ENCODE measurements at places on chromosomes 16 and 17.

GRCh38 chr16:84043486-84044117, 1.0 kb upstream of the SLC38A8 start:
- no peak for DNase-seq

DNA sequence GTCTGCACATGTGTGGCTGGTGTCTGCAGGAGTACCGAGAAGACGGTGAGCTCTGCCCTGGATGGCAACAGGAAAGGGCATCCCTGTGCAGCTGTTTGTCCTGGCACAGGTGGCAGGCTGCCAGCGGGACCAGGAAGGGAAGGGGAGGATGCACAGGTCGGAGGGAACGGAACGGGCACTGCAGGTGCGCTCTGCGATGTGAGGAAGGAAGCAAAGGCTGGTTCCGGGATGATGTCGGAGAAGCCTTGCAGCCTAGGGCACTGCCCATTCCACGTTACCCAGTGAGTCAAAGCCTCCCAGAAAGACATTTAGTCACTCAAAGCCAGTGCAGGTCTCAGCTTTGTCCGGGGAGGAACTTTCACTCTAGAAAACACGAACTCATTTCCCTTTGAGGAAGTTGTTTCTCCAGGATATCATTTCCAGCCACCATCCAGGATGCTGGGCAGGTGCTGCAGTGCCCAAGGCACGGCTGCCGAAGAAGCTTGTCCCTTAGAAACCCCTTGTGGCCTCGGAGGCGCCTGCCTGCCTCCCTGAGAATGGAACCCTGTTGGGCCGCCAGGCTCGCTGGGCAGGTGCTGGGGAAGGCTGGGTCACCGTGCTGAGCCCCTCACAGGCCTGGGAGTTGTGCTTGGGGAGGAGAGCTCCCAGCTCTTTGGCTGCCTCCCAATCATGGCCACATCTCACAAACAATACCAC, 4.5 kb upstream of the TMEM235 start:
- no peak for DNase-seq

GRCh38 chr17:1197781-1198490, 18.2 kb upstream of the ABR start:
- DNase-seq: no peak

DNA sequence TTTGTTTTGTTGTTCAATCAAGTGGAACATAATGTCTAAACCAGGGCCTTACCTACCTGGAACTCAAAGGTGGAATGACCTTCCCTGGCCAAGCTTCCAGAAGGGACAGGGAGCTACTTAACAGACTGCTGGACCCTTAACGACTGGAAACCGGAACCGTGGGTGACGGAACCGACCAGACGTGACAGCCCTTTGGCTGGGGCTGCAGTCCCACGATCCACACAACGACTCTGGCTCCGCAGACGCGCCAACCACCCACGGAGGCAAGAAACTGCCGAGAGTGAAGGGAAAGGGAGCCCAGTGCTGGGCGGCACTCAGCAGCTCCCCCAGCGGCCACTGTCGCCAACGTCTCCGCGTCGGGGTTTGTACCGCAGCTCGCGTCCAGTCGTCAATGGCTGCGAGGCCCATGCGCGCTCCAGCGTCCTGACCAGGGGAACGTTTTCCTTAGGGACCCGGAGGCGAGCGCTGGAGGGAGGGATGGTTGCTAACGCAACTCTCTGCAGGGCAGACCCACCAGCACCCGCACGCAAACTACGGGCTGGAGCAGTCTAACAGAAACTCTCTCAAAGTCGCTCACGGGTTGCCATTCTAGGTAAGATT, 5.5 kb upstream of the KIF22 start:
- peak; percentile 12 for DNase-seq

DNA sequence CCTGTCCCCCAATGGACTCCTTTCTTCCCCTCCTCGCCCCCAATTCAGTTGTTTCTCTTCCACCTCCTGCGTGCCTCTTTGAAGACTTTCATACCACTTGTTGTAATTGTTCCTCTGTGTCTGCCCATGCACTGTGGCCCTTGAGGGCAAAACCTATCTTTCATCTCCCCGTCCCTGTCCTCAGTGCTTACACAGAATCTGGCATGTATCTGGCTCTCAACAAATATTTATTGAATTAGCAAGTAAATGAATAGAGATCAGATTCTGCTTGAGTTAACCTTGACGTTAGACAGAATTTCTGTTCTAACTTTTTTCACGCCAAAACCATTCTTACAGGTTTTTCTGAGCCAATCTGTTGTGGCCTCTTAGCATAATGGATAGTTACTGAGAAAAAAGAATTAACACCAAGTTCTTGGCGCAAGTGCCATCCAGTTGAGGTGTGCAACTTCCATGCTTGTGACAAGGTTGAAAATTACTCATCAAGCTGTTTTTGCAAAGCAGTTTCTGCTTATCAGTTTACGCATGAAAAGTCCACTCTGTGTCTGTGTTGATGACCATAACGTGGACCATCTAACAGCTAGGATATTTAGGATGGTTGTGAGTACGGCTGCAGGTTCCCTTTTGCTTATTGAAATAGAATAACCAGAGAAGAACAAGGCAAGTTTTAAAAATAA, 215.1 kb downstream of the PRKCA start:
- DNase-seq: no peak

GRCh38 chr16:6018848-6019489, 921.4 kb upstream of the EEF2KMT start:
- DNase-seq: no peak

GRCh38 chr17:68357886-68358285, 66.6 kb downstream of the ARSG start:
- no peak for DNase-seq

- no peak for DNase-seq
Observed at GRCh38 chr17:80594431-80595269, 50.0 kb downstream of the RPTOR start.

- DNase-seq: no peak
Observed at GRCh38 chr16:23249830-23250229, 52.3 kb upstream of the SCNN1B start.

- no peak for DNase-seq
Observed at GRCh38 chr16:69845181-69845580, 83.0 kb downstream of the WWP2 start.

DNA sequence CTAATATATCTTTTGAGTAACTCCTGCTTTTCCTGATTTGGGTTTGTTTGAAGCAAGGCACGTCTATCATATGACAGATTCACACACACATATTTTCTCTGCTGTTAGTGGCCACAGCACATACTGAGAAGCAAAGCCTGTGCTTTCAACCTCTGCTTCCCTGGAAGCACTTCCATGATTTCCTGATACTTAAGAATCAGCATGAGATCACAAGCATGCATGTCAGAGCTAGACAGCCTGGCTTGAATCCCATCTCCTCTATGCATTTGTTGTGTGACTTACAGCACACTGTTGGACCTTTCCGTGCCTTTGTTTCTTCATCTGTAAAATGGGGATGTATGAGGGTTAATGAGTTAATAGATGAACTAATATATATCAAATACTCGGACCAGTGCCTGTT, 151.1 kb upstream of the NOL11 start:
- DNase-seq: no peak

- no peak for DNase-seq
Observed at GRCh38 chr16:73161977-73162376, 114.0 kb upstream of the ZFHX3 start.

DNA sequence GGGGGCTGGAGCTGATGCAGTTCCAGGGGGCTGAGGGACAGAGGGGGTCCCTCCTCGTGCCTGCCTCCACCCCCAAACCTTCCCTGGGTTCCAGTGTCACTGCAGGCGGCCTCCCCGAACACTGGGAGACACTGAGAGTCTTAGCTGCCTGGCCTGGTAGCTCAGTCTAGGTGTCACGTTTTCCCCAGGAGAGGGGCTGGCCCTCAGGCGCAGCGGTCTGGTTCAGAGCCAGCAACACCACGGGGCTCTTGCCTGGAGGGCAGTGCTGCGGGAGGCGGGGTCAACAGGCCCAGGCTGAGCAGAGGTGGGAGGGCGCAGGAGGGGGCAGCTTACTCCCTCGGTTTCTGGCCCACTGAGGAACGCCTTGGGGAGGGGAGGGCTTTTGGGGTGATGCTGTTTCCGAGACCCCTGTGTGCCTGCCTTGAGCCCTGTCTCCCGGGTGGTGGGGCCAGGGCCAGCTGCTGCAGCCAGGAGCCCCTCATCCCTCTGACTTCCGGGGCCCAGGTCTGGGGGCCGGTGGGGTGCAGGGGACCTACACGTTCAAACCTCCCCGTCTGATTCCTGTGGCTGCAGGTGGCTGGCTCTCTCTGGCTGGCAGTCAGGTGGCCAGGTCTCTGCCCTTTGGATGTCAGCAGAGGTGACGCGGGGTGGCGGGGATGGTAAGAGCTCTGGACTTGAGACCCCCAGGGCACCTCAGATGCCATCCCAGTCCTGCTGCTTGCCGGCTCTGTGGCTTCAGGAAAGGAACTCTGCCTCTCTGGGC, 89.3 kb upstream of the GSE1 start:
- no peak for DNase-seq

GRCh38 chr17:33513769-33514168, 220.7 kb upstream of the ASIC2 start:
- DNase-seq: no peak

DNA sequence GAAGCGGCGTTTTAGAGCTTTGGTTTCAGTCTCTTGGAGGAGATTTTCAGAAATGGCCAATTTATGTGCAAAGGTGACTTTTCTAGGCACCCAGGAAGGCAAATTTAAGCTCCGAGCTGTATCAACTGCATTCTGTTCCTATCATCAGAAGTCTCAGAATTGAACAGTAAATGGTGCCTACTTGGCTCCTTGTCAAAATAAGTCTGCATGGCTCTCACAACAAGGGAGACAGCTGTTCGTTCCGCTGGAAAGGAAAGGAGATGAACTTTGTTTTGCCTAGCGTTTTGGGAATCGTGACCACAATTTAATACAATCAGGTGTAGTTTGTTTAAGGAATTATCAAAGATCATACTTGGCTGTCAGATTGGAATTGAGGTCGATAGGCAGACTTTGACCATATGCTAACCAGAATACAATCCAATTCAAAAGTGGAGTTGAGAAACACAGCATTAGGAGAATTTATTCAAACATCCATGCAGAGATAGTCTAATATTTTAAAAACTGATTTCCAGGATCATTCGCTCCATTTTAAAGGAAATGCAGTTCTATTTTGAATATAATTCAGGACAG, 139.4 kb downstream of the CPPED1 start:
- no peak for DNase-seq

DNA sequence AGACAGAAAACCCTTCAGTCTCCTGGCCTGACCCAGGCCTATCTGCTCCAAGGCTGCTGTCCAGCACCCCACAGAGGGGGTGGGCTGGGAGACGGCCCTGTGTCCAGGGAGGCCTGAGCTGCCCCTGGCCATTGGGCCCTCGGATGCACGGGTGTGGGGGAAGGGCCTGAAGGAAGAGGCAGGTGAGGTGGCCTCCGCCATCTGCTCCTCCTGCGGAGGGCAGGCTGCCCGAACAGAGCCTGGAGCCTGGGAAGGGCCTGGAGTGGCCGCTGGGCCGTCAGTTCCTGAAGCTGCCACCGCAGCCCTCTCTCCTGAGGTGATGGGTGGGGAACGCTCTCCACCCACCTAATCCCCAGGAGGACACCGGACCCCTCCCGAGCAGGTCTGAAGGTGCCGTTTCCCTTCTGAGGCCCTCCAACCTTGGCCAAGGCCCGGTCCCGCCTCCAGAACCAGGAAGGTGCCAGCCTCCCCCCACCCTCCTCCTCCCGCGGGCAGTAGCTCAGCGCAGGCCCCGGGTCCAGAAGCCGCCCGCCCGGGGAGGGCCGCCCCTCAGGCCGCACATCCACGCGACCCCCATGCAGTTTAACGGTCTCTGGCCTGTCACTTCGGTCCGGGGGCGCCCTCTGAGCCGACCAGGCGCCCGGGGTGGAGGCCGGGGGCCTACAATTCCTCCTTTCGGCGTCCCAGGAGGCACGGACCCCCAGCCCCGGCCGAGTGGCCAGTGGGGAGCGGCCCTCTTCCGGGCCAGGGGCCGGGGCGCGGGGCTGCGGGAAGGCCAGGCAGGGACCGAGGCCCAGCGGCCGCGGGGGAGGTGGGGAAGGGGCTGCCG, 835 bp downstream of the FBXL16 start:
- DNase-seq: no peak

GRCh38 chr16:53083119-53083518, 28.3 kb downstream of the CHD9 start:
- DNase-seq: no peak

DNA sequence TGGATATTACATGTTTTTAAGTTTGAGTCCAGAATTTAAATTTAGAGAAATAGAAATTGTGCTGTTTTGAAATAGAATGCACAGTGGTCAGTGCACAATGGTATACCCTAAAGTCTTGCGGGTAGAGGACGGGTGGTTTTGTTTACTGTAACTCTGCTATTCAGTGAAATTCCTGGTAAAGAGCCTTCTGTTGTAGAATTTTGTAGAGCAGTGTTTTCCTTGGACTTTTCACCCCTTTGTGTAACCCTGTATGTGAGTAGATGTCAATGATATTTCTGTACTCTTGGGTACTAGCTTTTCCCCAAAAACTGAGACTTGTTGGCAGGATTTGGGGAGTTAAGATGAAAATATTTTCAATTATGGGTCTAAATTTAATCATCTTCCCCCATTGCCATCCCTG, 19.5 kb downstream of the IST1 start:
- DNase-seq: no peak

- no peak for DNase-seq
Observed at GRCh38 chr16:74026373-74027281, 270.0 kb upstream of the PSMD7 start.

- DNase-seq: no peak
Observed at GRCh38 chr17:82096709-82097183, 1.3 kb downstream of the FASN start.

DNA sequence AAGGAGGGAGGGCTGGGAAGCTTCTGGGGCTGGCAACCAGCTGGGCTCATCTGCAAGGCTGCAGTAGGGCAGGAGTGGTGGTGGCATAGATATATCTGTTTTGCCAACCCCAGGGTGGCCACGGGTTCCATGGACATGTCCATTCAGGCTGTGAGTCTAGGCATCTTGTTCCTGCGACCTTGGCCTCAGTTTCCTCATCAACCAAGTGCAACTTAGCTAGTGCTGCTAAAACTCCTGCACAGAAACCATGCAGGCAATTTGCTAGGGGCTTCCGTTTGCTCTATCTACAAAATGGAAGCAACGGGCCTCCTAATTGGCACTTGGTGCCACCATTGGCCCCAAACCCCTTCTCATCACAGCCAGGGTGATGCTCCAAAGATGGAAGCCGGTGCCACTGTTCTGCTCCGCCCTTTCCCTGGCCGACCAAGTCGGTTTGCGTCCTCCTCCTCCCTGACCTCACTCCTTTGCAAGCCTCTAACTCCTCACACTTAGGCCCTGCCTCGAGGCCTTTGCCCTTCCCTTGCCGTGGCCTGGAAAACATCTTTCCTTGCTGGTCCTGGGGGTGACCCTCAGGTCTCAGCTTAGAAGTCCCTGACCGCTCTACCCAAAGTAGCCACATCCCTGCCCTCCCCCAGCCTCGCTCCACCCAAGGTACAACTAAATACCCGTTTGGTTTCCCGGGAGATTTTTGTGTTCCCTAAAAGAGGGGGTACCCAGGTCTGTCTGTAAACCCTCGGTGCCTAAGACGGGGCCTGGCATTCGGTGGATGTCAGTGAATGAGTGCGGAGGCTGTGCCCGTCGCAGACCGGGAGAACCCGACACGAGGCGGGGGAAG, 1.2 kb downstream of the SREBF1 start:
- no peak for DNase-seq

DNA sequence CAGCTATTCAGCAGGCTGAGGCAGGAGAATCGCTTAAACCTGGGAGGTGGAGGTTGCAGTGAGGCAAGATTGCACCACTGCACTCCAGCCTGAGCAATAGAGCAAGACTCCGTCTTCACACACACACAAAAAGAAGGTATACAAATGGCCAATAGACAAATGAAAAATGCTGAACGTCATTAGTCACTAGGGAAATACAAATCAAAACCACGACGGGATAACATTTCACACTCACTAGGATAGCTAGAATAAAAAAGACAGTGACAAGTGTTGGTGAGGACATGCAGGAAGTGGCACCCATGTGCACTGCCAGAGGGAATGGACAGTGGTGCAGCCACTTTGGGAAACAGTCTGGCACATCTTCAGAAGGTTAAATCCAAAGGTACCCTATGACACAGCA, 172.9 kb downstream of the FTO start:
- no peak for DNase-seq
